Effector CD8-positive, alpha-beta T cell (primary cell): ENCODE measurements at places on chromosomes 6 and 20.

DNA sequence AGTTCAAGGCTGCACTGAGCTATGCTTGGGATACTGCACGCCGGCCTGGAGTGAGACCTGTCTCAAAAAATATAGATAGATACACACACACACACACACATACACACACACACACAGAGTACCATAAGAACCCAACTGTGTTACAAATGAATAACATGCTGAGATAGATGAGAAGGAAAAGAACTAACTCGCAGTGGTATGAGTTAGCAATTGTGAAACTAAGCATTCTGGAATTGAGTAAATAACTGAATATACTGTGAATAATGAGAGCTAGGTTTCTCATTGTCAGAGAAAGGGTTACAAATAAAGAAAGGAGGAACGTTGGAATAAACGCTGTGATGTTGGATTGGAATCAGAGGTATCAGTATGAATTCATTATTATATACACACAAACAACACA, 14.6 kb upstream of the FAXC start:
- DNase-seq = no peak

- DNase-seq = no peak
Observed at GRCh38 chr6:16741112-16742016, 19.9 kb downstream of the ATXN1 start.

DNA sequence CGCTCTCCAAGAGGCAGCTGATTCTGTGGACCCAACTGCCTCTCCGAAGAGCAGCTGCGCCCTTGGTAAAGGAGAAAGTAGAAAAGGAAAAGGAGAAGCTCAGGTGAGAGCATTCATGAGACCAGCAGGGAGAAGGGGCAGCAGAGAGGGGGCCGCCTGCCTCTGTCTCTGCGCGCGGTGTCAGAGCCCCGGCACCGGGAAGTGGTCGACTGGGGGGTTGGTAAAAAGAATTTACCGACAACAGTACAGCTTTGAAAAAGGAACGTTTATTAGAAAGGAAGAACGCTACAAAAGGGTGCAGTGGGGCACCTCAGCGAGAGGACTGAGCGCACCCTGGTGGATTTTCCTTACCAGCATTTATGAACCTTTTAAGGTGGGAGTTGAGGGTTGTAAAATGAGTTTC, 61.9 kb downstream of the GPR6 start:
- DNase-seq = peak; percentile 13

GRCh38 chr6:107560657-107561056, 70.7 kb downstream of the SOBP start:
- no peak for DNase-seq

DNA sequence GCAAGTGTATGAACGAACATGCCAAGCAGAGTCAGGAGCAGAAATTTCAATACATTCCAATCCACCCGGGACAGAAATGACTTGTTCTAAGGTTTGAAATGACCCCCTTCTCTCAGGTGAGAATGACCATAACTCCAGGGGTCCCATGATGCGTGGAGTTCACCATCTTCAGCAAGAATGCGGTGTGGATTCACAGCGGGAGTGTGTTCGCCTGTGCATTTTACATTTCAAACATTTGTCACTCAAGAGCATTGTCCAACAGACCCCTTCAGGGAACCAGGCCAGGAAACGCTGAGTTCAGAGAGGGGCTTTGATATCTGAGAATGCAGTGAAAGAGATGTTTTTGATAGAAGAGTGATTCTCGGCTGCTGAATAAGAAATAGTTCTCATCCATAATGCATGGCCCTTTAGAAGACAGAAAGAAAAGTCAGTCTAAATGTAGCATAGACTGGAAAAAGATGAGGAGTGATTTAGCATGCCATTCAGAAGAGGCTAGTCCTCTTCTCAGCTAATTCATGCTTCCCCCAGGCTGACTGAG, 200.3 kb upstream of the KCNG1 start:
- DNase-seq = no peak

GRCh38 chr6:109045493-109045892, 49.2 kb downstream of the SESN1 start:
- DNase-seq = no peak

- no peak for DNase-seq
Observed at GRCh38 chr20:11020712-11021111, 346.9 kb upstream of the JAG1 start.

- DNase-seq = no peak
Observed at GRCh38 chr6:11392778-11393507, 144.6 kb upstream of the TMEM170B start.

DNA sequence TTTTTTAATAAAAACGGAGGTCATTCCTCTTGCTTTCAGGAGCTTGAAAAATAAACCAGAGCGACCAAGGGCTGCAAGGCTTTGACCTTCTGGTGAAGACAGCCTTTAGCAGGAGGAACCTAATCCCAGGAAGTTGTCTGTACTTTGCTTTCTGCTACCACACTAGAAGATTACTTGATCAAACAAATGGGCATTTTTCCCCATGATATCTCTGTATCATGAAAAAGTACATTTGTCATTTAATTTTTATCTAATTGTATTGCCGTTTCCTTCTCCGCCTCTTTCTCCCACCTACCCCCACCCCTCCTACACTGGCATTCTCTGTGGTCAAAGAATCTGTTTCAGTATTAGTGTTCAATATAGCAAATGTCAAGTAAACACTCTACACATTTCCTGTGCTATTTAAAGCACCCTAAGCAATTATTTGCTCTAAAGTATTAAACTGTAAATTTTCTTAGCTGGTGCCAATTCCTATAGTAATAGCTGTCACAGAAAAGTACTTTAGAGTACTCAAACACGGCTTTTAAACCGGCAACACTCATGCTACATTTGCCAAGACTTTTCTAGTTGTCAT, 29.7 kb downstream of the ATXN1 start:
- no peak for DNase-seq

DNA sequence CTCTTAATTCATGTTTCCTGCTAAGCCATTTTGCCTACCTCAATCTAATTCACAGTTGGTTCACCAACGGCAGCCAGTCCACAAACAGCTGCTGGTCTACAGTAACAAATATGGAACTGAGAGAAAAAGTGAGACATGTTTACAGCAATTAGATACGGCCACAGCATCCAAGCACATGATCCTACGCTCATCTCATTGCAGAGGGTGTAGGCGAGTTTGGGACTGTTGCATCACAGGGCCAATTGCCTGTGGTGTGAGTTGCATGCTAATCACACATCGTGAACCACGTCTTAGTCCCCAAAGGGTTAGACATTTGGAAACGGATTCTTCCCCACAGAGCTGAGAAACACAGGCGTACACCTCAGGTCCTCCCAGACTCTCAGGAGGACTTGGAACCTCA, 166.9 kb downstream of the EYA2 start:
- DNase-seq = no peak

- no peak for DNase-seq
Observed at GRCh38 chr6:96626759-96627364, 63.9 kb downstream of the FHL5 start.

DNA sequence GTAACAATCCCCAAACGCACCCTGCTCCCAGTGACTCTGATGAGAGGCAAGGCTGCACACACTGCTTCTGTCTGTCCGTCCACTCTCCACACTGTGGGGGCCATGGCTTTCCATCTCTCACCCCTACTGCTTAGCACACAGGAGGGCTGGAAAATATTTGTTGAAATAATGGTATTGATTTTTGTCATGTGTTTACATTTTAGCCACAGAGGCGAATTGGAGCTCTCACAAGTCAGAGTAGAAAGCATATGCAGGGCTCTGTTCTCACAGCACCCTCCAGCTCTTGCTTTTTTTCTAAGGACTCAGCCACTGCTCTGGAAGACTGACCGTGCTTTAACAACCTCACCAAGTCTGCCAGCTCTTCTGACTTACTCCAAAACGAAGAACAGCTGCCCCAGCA, 273.8 kb downstream of the GMDS start:
- DNase-seq = no peak

DNA sequence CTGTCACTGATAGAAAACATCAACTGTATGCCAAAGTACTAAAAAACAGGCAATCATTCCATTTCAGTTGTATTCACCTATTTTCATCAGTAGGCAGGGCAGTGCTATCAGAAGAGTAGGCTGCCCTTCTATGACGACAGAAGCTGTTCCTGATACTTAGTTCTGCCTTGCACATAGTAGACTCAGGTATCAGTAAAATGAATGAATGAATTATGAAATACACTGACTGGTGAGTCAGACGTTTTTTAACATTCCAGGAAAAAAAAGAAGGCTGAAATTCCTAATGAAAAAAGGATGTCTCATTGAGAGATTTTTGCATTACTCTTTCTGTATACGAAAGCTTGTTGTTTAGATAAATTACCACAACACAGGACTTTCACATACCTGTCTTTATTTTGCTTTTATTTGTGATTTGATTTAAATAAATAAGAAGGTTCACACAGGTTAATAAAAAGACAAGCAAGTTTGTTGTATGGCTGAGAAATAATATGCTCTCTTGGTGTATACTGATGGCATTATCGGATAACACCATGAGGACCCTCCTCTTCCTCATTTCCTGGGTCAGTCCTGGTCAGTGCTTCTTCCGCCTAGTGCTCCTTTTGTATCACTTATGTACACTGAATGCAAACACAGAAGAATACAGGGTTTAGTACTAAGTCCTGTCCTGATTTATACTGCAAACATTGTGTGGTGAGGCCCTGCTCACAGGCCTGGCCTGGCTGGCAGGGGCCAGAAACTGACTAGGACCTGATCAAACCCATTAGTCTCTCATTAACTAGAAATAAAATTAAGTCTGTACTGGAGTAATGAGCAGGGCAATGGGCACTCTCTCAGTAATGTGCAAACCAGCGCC, 39.4 kb upstream of the SPDEF start:
- DNase-seq = no peak

DNA sequence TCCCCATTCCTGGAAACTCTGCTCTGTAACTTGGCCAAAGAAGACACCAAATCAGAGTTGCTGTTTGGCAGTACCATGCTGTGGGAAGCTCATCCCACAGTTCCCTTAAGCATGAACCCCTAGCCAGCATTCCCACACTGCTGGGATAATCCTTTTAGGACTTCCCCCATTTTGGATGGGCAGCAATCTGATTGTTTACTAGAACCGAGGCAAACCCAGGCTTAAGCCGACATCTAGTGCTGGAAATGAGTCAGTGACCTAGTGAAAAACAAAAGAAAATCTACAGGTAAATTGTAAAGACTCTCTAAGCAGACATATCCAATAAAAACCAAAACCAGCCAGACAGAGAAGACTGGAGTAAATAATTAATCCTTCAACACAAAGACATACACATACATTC, 5.2 kb downstream of the DNAH8 start:
- no peak for DNase-seq
